ENCODE measurements at places on chromosomes 5 and 9.
A peak's percentile ranks its signal among the peaks of the same experiment; 100 is the strongest.

- no peak for DNase-seq
Measured at GRCh38 chr5:147432323-147432722, 77.5 kb downstream of the DPYSL3 start.

GRCh38 chr9:128457207-128457606, 1.4 kb downstream of the ODF2 start:
- DNase-seq: no peak

GRCh38 chr9:126367616-126368015, 41.0 kb downstream of the MVB12B start:
- DNase-seq: no peak

- DNase-seq: no peak
Measured at GRCh38 chr9:120579139-120580050, 572 bp downstream of the CDK5RAP2 start.

DNA sequence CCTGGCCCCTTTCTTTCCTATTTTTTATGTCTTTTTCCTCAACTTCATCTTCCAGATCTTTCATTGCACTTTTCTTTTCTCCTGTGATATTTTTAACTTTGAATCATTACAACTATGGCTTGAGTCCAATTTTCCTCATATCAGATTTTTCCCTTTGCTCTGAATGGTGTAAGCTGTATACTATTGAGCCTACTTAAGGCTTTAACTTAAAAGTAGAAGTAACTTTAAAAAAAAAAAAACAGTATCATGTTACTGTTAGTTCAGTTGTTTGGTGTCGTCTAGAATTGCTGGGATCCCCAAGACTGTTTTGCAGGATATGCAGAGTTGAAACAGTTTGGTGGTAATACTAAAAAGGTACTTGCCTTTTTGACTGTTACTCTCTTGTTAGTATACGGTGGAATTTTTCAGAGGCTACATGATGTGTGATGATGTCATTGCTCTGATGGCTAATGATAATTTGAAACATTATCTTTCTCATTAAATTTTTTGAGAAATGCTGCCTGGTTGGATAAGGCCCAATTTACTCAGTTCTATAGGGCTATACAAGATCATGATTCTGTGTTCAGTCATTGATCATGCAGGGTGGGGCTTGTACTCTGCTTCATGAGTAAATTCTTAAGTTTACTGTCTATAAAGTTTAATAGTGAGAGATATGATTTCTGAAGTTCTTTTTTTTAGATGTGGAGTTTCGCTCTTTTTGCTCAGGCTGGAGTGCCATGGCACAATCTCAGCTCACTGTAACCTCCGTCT, 8.8 kb downstream of the NAA35 start:
- DNase-seq: no peak

DNA sequence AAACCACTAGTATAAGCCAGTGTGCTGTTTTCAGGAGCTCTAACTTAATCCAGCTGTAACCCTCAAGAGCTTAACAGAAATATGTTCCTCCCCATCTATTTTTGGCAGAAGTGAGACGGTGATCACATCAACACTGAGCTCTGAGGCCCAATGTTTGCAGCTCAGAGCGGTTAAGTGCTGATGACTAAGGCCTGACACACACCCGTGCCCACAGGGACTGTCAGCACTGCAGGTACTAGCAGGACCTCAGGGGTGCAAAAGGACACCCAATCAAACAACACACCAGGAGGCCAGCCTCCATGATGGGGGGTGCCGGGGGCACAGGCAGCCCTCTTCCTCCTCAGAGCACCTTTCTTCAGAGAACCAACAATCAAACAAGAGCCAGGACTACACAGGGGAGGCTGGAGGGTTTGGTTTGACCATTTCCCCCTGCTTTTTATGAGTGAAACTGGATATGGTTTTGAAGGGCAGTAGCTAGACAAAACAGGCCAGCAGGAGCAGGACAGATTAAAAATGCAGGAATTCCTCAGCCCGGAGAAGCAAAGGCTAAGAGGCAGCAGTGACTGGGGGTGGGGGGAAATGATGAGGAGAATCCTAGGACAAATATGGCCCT, 61.3 kb downstream of the RAPGEF1 start:
- peak; percentile 77 for DNase-seq

DNA sequence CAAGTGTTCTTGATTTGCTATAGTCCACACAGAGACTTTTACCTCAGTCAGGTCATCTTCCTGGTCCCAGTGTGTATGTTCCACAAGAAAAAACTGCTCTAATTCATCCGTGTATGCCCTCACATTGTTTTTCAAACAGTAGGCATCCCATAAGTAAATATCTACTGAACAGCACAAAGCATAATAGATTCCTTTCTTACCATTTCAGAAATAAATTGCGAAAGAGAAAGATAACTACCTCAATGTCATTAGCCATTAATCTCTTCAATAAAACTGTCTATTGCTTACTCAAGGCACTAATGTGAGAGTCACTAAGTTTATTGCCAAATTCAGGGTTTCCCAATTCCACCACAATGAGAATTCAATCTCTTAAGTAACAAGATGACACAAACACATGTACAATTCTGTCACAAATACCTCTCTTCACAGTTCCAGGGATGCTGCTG, 9.6 kb downstream of the FBXW2 start:
- no peak for DNase-seq

DNA sequence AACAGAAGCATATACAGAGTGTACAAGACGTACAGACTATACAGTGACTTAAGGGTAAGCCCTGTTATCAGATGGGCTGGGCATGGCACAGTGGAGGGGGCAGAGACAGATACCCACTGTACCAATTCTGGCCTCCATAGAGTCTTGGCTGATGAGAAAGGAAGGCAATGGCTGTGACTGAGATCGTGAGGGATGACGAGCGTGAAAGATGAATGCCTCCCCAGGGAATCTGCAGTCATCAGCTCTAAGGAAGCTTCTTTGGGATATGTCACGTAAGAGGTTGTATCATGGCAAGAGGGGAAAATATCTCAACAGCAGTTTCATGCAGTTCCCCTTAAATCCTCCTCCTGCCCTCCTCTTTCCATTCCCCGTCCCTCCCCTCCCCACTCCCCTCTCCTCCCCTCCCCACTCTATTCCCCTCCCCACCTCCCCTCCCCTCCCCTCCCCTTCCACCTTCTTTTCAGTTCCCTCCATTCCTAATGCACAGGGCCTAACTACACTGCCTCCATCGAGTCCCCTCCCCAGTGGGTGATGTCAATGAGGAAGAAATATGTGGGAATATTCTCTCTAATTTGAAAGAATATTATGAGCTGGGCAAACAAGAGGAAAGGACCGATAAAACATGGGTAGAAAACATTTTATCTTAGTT, 226.4 kb upstream of the DAP start:
- DNase-seq: no peak

GRCh38 chr9:8207596-8207995, 408.0 kb upstream of the DMAC1 start:
- DNase-seq: no peak

DNA sequence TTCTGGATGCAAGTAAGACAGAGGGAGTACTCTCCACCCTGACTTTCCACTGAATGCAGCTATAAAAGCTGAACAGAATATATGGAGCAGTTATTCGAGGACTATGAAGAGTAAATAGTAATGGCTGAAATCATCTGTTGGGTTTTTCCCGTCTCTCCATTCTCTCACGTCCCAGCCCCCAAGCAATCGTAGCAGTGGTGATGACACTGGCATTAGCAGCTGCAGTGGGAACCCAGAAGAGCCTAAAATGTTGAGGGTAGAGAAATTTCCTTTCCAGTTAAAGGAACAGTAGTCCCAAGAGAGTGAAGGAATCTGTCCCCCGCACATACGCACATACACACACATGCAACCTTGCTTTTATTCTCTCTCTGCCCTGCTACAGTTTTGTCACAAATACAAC, 33.2 kb downstream of the MED27 start:
- no peak for DNase-seq

GRCh38 chr5:15763754-15764153, 263.8 kb downstream of the FBXL7 start:
- no peak for DNase-seq

DNA sequence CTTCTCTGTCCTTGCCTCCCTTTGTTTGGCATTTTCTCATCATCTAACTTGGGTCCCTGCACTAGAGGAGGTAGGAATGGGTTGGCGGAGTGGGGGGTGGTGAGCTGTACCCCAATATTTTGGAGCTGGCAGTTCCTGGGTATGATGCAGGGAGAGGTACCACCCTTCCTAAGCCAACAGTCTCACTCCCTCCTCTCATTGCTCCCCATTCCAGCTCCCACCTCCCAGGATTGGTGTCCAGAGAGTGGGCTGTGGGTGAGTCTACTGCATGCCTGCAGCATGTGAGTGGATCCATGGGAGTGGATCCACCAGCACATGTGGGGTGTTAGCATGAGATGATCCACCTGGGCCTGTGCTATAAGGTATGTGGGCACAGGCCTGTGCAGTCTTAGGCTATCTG, 22.2 kb upstream of the MYORG start:
- no peak for DNase-seq

DNA sequence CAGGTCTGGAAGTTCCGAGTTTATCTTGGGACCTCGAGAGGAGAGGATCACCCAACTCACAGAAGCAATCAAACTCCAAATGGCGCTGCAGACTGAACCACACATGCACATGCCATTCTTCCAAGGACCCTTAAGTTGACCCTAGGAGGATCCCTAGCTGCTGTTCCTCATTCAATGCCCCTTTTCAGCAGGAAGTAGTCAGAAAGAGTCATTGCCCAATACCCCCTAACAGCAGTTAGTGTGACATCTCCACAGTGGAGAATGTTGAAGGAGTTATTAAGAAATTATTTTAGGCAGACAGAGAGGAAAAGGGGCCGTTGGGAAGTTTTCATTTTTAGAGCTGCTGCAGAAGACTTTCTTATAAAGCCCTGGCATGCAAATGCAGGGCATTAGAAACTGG, 229.9 kb upstream of the DAB2 start:
- DNase-seq: no peak

- DNase-seq: no peak
Measured at GRCh38 chr5:180526269-180526668, 32.1 kb downstream of the CNOT6 start.

- no peak for DNase-seq
Measured at GRCh38 chr5:88667496-88668201, 215.3 kb downstream of the MEF2C start.

DNA sequence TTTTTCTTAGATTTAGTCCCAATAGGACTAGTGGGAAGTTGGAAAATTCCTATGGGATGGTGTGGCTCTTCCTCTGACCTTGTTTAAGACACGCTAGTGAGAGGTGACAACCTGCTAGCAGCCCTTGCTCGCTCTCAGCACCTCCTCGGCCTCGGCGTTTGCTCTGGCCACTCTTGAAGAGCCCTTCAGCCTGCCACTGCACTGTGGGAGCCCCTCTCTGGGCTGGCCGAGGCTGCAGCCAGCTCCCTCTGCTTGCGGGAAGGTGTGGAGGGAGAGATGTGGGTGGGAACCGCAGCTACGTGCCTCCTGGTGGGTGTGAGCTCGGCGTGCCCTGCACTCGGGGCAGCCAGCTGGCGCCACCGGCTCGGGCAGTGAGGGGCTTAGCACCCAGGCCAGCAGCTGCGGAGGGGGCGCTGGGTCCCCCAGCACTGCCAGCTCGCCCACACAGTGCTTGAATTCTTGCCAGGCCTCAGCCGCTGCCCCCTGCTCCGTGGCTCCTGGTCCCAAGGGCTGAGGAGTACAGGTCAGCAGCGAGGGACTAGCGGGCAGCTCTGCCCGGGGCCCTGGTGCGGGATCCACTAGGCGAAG, 254.5 kb upstream of the ANKRD55 start:
- DNase-seq: no peak

DNA sequence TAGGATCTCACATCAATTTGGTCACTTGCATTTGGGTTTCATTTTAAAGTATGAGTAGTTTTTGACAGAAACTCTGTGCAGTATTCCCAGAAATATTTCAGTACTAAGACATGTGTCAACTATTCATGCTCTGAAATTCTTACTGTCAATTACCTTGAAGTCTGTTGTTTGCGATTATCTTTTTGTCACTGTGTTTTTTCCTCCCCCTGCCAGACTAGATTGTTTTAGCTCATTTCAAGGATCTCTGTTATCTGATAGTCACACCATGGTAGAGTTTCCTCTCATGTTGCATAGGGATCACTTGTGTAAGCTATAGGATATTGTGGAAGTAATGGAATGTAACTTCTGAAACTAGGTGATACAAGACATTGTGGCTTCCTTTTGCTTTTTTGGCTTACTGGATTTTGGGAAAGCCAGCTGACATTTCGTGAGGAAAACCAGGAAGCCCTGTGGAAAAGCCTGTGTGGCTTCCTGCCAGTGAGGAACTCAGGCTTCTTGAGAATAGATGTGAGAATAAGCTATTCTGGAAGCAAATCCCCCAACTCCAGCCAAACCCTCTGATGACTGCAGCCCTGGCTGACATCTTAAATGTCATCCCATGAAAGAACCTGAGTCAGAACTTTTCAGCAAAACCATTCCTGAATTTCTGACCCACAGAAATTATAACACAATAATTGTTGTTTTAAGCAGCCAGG, 122.2 kb downstream of the FGF10 start:
- no peak for DNase-seq

DNA sequence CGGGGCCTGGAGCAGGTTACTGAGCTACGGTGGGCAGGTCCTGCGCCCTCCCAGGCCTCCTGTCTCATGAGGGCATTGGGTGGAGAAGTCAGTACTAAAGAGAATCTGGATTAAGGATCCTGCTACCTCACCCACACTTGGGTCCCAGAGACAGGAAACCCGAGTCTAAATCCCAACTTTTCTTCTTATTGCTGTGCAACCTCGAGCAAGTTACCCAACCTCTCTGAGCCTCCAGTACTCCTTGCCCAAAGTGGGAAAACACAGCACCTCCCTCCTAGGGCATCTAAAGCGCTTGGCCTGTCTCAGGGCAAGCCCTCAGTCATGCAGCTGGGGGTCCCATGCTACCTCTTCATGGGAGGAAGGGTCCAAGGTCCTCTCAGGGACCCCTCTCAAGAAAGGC, 28.2 kb downstream of the ASS1 start:
- DNase-seq: no peak

DNA sequence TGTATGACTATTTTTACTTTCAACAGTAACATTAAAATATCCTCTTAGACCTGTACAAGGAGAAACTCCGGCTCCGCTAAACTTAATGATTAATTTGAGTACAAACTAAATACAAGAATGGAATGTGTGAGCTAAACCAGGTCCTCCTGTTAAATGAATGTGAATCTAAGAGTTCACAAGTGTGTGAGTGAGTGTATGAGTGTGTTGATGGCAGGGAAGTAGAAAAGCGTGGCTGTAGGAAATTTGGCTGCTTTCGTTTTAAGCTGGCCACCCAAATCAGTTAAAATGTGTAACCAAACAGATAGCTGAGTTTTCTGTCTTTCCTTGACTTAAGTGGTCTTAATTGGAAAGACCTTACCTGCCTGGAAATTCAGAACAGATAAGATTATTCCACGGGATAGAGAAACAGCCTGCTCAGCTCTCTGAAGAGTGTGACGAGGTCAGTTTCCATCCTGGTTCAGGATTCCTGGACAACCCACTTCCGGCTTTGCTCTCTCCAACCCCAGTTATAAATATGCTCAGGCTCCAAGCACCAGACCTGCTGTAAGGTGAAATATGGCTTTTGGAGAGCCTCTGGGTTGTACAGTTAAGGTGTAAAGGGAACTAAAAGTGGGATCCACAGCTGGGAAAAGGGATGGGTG, 908.6 kb upstream of the EDIL3 start:
- no peak for DNase-seq

GRCh38 chr5:1763548-1763911, 36.1 kb downstream of the MRPL36 start:
- DNase-seq: no peak

GRCh38 chr5:89445106-89445745, 562.2 kb upstream of the MEF2C start:
- no peak for DNase-seq

GRCh38 chr9:76852026-76852425, 53.9 kb downstream of the PRUNE2 start:
- DNase-seq: no peak

GRCh38 chr9:136372561-136373299, 739 bp downstream of the CARD9 start:
- no peak for DNase-seq

GRCh38 chr5:145825751-145826180, 9.4 kb downstream of the PRELID2 start:
- no peak for DNase-seq

Measured in activated CD8-positive, alpha-beta memory T cell treated with anti-CD3 and anti-CD28 coated beads for 4 hours (primary cell).